CD4-positive, alpha-beta T cell treated with Interleukin-4 for 4 hours (primary cell): ENCODE measurements at places on chromosomes 16 and 17.

- no peak for DNase-seq
Observed at GRCh38 chr17:7512105-7512504, 27.9 kb downstream of the POLR2A start.

GRCh38 chr17:57481910-57482391, 225.6 kb downstream of the MSI2 start:
- no peak for DNase-seq

- no peak for DNase-seq
Observed at GRCh38 chr16:4525069-4525468, 13.5 kb downstream of the CDIP1 start.

DNA sequence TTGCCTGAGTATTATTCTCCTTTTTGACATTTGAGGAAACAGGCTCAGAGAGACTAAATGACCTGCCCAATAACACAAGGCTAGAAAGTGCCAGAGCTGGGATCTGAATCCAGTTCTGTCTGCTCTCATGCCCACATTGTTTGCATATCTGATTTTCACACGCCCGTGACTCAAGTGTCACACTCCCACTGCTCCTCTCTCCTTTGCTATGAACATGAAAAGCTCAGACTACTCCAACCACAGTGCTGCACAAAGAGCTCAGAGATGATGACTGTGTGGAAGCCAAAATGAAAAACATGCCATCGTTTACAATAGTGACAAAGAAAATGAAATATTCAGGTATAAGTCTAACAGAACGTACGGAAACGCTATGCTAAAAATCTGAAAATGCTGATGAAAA, 107.9 kb downstream of the SMG6 start:
- DNase-seq, result peak; percentile 19

- no peak for DNase-seq
Observed at GRCh38 chr16:12147681-12148080, 171.1 kb downstream of the SNX29 start.

- DNase-seq, result no peak
Observed at GRCh38 chr16:9499941-9500593, 408.6 kb downstream of the HAPSTR1 start.

DNA sequence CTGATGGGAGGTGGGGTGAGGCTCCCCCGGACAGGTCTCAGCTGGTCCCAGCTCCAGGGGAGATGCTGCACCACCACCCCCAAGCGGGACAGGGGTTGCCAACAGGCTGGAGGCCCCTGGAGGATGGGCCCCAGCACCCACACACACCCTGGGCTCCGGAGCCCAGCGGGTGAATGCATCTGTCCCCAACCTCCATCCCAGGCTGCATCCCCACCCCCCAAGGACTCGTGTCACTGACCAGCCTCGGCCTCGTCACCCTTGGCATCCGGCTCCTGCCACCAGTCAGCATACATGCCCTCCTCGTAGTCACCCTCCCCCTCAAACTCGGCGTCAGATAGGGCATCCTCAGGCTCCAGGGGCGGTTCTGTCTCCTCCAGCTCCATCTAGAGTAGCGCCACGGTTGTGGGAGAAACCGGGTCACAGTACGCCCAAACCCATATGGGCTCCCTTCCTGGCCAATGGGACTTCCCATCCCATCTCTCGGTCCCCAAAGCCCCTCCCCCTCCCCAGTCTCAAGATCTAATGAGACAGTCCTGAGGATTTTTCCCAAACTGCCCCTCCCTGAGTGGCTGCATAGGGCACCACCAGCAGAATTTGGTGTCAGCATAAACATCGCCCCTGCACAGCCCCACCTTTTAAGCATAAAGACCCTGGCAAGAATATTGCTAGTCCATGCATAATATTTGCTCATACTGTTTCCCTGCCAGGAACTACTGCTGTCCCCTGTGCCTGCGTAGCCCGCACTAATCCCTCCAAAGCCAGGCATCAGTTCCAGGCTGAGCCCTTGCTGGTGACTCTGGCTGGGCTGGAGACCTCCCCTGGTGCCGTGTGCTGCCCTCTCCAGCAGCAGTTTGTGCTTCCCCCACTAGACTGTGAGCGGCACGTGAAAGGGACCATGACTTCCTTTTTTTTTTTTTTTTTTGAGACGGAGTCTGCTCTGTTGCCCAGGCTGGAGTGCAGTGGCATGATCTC, 8.4 kb downstream of the P3H4 start:
- DNase-seq, result no peak

GRCh38 chr16:31107465-31107867, 720 bp upstream of the BCKDK start:
- no peak for DNase-seq

DNA sequence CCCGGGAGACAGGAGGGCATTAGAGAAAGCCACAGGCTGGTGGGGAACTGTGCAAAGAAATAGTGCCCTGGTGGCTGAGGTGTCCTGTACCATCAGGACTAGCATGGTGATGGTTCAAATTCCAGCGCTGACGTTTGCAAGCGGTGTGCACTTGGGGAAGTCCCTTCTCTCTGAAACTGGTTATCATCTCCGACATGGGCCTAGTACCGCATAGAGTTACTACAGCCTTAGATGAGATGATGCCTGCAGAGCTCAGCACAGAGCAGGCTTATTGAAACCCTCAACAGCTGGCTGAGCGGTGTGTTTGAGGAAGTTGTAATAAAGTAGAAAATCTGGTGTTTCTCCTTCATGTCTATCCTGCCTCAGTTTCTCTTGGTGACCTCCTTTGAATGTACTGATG, 136.7 kb upstream of the WSCD1 start:
- DNase-seq, result no peak

DNA sequence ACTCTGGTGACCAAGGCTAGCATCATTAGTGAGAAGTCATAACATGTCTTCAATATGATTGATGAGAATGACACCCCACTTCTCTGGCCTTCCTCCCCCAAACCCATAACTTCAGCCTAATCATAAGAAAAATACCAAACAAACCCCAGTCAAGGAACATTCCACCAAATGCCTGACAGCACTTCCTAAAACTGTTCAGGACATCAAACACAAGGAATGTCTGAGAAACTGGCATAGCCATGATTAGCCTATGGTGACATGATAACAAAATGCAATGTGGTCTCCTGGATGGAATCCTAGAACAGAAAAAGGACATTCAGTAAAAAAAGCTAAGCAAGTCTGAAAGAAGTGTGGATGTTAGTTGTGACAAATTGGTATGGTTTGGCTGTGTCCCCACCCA, 24.7 kb upstream of the TBX4 start:
- no peak for DNase-seq

GRCh38 chr16:84832488-84833143, 12.8 kb downstream of the CRISPLD2 start:
- DNase-seq, result no peak

- no peak for DNase-seq
Observed at GRCh38 chr16:19168371-19169081, 486 bp downstream of the SYT17 start.

- no peak for DNase-seq
Observed at GRCh38 chr16:72921620-72922019, 126.3 kb downstream of the ZFHX3 start.

GRCh38 chr17:81438007-81438659, 42.9 kb downstream of the BAHCC1 start:
- no peak for DNase-seq
